ENCODE measurements at places on chromosomes 7 and 10. TPM values are rescaled to one million over a fixed set of nuclear protein-coding genes. Genes with fewer than 3 reads are reported as not detected.

GRCh38 chr7:158396982-158397862 is 190.4 kb downstream of the PTPRN2 start:
- no peaks in the 10 kb centered on the region for H3K36me3 ChIP-seq
- peaks cover 15% of the 10 kb centered on the region for H3K4me1 ChIP-seq
- no peak overlapping the region for H3K27ac ChIP-seq
- DNase-seq, result peak; percentile 45
- no peak overlapping the region for H3K4me3 ChIP-seq

- no peaks in the 10 kb centered on the region for H3K27me3 ChIP-seq
- H3K27ac ChIP-seq, result no peak overlapping the region
- no peak overlapping the region for H3K4me3 ChIP-seq
- no peak for DNase-seq
- no peaks in the 10 kb centered on the region for H3K36me3 ChIP-seq
- no peaks in the 10 kb centered on the region for H3K4me1 ChIP-seq
These were observed 514.3 kb upstream of the ADARB2 start for GRCh38 chr10:2251631-2252030.

DNA sequence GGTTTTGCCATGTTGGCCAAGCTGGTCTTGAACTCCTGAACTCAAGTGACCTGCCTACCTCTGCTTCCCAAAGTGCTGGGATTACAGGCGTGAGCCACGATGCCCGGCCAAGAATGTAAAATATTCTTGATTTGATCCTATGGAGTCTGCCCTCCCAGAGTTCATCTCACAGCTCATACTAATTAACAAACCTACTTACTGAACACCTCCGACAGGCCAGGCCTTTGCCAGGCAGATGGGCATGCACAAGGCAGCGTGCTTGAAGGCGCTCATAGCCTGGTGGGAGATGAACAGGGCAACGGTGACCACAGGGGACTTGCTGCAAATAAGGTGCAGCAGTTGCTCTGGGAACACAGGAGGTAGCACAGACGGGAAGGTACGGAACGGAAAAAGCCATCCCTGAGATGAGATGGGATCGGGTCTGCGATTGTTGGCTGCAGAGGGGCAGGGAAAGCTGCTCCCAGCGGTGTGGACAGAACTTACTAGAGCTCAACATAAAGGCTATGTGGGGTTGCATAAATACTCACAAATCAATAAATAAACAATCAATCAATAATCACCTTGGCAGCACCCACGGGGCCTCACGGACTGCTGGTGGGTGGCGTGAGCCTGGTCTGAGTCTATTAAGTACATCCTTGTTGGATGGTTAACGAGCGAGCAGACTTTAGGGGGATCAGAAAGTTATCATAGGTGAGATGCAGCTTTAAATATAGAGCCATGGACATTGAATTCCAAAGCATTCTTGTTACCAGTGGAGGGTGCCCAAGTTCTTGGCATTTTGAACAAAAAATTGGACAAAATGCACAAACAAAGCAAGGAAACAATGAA is 4.7 kb downstream of the ACBD7 start:
- peaks cover 11% of the 10 kb centered on the region for H3K4me1 ChIP-seq
- H3K4me3 ChIP-seq, result peak overlapping the region; percentile 74
- no peaks in the 10 kb centered on the region for H3K27me3 ChIP-seq
- H3K36me3 ChIP-seq, result no peaks in the 10 kb centered on the region
- DNase-seq, result no peak
- peak overlapping the region; percentile 30 for H3K27ac ChIP-seq

TMEM178B gene
- 0.29 TPM for total RNA-seq

GRCh38 chr7:39826166-39826565 is 123.9 kb upstream of the CDK13 start:
- no peak overlapping the region for H3K4me3 ChIP-seq
- no peak for DNase-seq
- peaks cover 70% of the 10 kb centered on the region for H3K27me3 ChIP-seq
- no peaks in the 10 kb centered on the region for H3K4me1 ChIP-seq

- peaks cover 60% of the 10 kb centered on the region for H3K27me3 ChIP-seq
- H3K36me3 ChIP-seq, result no peaks in the 10 kb centered on the region
- H3K4me3 ChIP-seq, result no peak overlapping the region
- DNase-seq, result no peak
These were observed 6.7 kb downstream of the TMEM72 start for GRCh38 chr10:44917848-44918247.

GNAI1 gene
- total RNA-seq, result 16.9 TPM

NCAPG2 gene
- total RNA-seq, result 49.2 TPM

DNA sequence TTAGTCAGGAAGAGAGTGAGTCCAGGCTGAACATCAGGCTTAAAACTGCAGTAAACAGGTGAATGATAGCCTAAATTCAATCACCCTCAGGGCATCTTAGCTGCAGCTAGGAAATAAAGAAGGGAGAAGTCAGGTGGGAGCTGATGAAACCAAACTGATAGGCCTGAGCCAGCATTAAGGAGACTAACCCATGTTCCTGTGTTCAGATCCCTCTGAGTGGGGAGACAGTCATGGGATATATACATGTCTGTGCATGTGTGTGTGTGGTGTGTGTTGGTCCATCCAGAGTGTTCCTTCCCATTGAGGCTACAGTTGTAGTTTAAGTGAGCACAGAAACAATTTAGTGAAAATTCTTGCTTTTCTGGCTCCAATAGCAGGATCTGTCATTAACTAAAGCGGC is 480.9 kb downstream of the PHTF2 start:
- H3K4me1 ChIP-seq, result peaks cover 6% of the 10 kb centered on the region
- H3K4me3 ChIP-seq, result no peak overlapping the region
- H3K36me3 ChIP-seq, result no peaks in the 10 kb centered on the region
- H3K27me3 ChIP-seq, result peaks cover 5% of the 10 kb centered on the region
- no peak for DNase-seq

DNA sequence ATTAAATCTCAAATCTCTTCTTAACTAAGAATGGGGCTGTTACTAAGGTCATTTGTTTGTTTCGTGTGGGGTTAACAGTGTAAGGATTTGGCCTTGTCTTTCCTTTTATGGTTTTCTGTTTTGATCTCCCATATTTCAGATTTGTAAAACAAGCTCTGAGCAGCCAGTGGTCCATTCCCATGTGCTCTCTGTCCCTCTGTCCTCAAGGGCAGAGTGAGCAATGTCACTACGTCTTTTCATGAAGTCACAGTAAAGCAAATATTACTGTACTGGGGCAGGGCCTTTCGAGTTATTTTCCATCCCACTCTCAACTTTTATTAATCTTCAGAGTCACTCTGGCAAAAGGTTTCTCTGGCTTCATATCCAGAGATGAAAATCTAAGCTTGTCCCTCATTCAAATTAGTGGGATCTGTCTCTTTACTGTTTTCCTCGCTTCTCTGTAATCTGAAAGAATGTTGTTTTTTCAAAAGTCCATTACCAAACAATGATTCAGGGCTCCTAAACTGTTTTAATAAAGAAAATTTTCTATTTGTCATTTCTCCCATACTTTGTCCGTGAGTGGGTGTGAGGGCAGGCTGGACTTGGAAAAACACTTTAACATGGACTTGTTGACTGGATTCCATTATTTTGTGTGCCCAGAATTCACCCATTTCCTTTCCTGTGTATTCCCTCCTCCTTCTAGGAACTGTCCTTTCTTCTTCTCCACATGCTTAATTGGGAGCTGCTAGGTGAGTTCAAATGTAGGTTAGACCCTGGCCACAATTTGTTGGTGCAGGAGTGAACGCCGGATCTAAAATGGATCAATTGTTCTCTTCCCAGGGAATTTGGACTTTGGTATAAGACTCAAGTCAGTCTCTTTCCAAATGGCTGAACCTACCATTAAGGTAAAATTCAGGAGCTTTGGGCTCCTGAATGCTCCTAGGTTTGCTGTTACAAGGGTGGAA is 42.1 kb upstream of the NAMPT start:
- no peaks in the 10 kb centered on the region for H3K27me3 ChIP-seq
- no peak overlapping the region for H3K27ac ChIP-seq
- DNase-seq, result no peak
- H3K4me1 ChIP-seq, result peaks cover 17% of the 10 kb centered on the region
- H3K4me3 ChIP-seq, result no peak overlapping the region

GHRHR gene
- total RNA-seq, result not detected

GRCh38 chr10:117373823-117374505 is 1.3 kb downstream of the PDZD8 start:
- H3K4me3 ChIP-seq, result peak overlapping the region; percentile 98
- DNase-seq, result peak; percentile 25
- no peaks in the 10 kb centered on the region for H3K27me3 ChIP-seq
- H3K4me1 ChIP-seq, result peaks cover 15% of the 10 kb centered on the region
- no peaks in the 10 kb centered on the region for H3K36me3 ChIP-seq

DNA sequence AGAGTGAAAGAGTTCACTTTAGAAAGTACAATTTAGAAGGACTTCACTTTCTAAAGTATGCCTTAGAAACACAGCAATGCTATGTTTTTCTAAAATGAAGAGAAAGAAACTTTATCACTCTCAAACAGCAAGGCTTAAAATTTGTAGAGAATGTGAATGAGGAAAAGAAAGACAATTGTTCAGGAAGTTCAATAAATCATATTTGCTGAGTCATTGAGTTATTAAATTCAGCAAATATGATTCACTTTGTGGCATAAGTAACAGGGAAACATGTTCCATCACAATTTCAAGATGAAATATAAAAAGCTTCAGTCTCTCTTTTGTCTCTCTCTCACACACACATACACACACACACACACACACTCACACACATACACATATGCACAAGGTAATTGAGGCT is 187.9 kb downstream of the PCDH15 start:
- no peaks in the 10 kb centered on the region for H3K27me3 ChIP-seq
- H3K4me1 ChIP-seq, result peaks cover 10% of the 10 kb centered on the region
- H3K36me3 ChIP-seq, result no peaks in the 10 kb centered on the region
- DNase-seq, result peak; percentile 80
- H3K4me3 ChIP-seq, result peak overlapping the region; percentile 31
- peak overlapping the region; percentile 54 for H3K27ac ChIP-seq

GRCh38 chr10:29229258-29229705 is 59.6 kb upstream of the LYZL1 start:
- no peak overlapping the region for H3K27ac ChIP-seq
- peaks cover 11% of the 10 kb centered on the region for H3K27me3 ChIP-seq
- no peak for DNase-seq
- no peaks in the 10 kb centered on the region for H3K36me3 ChIP-seq
- H3K4me3 ChIP-seq, result no peak overlapping the region

GRCh38 chr10:119502618-119503155 is 39.8 kb downstream of the RGS10 start:
- no peaks in the 10 kb centered on the region for H3K4me1 ChIP-seq
- no peaks in the 10 kb centered on the region for H3K27me3 ChIP-seq
- H3K36me3 ChIP-seq, result no peaks in the 10 kb centered on the region
- no peak for DNase-seq
- no peak overlapping the region for H3K4me3 ChIP-seq

DNA sequence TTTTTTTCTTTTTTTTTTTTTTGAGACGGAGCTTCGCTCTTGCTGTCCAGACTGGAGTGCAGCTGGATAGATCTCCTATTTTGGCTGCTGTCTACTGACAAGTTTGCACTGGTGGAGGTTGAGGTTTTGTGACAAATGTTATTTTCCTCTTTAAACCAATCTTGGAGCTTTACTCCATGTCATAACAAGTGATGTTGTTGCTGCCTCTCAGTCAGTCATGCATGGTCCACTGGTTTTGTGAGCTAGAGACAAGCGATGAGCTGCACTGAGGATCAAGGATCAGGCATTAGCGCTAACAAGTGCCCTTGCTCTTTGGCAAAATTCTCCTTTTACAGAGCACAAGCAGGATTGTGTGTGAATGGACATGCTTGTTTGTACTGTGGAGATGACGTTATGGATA is 805 bp upstream of the WDFY4 start:
- H3K4me3 ChIP-seq, result no peak overlapping the region
- no peaks in the 10 kb centered on the region for H3K4me1 ChIP-seq
- H3K27ac ChIP-seq, result no peak overlapping the region

CD36 gene
- total RNA-seq, result not detected

- peaks cover 17% of the 10 kb centered on the region for H3K4me1 ChIP-seq
- no peak overlapping the region for H3K27ac ChIP-seq
- peaks cover 28% of the 10 kb centered on the region for H3K36me3 ChIP-seq
- H3K27me3 ChIP-seq, result no peaks in the 10 kb centered on the region
These were observed 17.5 kb downstream of the AHR start for GRCh38 chr7:17315974-17316373.

KDM7A gene
- total RNA-seq, result 3.2 TPM

DNA sequence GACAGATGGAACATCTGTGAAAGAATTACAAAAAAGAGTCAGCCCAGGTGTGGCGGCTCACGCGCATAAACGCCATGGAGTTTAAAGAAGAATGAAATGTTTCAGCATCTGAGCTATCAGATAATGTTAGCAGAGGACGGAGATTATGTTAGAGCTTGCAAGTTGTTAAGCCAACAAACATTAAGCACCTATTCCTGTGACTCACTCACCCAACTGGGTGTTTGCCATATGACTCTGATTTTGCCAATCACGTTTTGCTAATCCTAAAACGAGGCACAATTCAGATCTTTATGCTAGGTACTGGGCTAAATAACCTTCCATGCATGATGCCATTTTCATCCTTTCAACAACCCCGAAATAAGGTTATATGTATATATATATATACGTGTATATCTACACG is 29.0 kb upstream of the CCNY start:
- H3K4me3 ChIP-seq, result peak overlapping the region; percentile 56
- peak overlapping the region; percentile 83 for H3K27ac ChIP-seq
- peak; percentile 100 for DNase-seq

DNA sequence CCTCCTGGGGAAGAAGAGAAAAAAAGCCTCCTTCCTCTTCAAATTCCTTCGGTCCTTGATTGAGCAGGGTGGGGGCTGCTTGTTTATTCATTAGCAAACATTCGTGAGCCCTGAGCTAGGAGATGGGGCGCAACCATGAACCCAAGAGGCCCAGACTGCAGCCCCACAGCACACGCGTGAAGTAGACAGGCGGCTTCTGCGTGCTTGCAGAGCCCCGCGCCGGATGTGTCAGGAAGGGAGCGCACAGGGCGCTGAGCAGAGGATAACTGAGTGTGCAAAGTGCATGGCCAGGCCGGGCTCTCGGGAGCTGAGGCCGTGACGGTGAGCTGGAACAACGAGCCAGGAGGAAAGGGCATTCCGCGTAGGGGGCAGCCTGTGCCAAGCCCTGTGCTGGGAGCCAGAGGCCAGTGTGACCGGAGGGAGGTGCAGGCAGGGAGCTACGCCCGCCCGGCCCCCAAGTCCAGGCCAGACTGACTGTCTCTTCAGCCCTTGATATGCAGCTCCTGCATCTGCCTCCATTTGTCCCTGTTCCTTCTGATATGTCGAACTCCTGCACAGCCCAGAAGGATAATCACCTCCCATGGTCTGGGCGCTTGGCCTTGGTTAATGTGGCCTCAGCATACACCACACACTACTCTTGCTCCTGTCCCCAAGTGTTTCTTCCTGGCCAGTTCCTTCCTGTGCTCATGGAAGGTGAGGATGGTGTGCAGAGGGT is 4.6 kb downstream of the FOXL3 start:
- H3K36me3 ChIP-seq, result no peaks in the 10 kb centered on the region
- H3K27ac ChIP-seq, result no peak overlapping the region
- no peak for DNase-seq
- H3K27me3 ChIP-seq, result 0 out of 2 replicates have a peak, but pooled peaks cover 3% of the 10 kb centered on the region
- no peak overlapping the region for H3K4me3 ChIP-seq
- H3K4me1 ChIP-seq, result no peaks in the 10 kb centered on the region

DNA sequence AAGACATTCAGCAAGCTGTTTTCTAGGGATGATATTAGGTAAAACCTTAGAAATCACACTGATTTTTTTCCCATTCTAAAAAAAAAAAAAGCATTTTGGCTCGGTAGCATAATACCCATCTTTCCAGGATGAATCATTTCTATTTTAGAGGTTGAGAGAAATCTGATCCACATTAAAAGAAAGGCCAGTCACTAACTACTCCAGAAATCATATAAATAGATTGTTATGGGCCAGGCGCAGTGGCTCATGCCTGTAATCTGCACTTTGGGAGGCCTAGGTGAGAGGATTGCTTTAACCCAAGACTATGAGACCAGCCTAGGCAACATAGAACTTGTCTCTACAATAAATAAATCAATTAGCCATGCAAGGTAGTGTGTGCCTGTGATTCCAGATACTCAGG is 164.3 kb downstream of the BAMBI start:
- DNase-seq, result peak; percentile 58
- no peaks in the 10 kb centered on the region for H3K27me3 ChIP-seq
- H3K4me3 ChIP-seq, result no peak overlapping the region
- H3K36me3 ChIP-seq, result no peaks in the 10 kb centered on the region
- H3K4me1 ChIP-seq, result peaks cover 26% of the 10 kb centered on the region
- H3K27ac ChIP-seq, result peak overlapping the region; percentile 40

Data from PC-3 (cell line).